ENCODE measurements at places on chromosomes 12 and 14.

GRCh38 chr12:1758887-1759286, 61.5 kb upstream of the LRTM2 start:
- no peak for DNase-seq

GRCh38 chr12:13218641-13219040, 22.1 kb downstream of the EMP1 start:
- DNase-seq: no peak

DNA sequence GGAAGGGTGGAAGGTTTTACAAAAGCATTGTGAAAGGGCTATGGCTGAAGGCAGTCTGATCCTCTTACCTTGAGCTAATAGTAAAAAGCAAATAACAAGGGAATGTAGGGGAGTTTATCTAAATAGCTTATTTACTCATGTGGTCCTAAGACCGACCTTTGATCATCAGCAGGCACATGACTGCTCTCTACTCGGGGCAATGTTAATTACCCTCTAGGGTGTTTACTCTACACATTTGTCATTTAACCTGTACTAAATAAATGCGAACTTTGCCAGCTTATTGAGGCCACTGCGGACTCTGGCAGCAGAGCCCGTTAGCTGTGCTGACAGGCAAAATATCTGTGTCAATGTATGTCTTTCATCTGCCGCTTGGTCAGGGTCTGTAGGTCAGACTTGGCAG, 768.3 kb upstream of the ATXN7L3B start:
- no peak for DNase-seq

DNA sequence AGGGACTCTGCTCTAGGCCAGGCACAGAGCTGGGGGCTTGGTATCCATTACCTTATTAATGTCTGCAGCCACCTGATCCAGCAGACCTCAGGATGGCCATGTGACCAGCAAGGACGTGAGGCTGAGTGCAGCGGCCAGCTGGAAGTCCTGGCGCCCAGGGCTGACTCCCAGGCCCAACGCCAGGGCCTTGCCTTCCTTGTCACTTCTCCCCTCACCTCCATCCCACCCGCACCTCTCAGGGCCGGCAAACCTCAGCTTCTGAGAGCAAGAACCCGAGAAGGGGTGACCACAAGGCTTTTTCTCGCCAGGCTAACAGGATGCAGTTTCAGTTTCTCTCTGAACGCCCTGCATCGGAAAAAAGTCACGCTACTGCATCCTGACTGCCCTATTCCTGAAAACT, 15.4 kb downstream of the RAB35 start:
- no peak for DNase-seq

DNA sequence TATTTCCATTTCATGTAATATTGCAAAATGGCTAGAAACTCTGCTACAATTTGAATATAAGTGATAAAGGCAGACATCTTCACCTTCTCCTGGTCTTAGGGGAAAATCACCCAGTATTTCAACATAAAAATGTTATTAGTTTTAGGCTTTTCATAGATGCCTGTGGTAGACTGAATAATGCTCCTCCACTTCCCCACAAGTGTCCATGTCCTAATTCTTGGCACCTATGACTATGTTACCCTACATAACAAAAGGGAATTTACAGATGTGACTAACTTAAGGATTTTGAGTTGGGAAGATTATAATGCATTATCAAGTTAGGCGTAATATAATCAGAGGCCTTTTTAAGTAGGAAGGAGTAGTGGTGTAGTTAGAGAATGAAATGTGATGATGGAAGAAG, 196.4 kb downstream of the TMTC3 start:
- DNase-seq: no peak

DNA sequence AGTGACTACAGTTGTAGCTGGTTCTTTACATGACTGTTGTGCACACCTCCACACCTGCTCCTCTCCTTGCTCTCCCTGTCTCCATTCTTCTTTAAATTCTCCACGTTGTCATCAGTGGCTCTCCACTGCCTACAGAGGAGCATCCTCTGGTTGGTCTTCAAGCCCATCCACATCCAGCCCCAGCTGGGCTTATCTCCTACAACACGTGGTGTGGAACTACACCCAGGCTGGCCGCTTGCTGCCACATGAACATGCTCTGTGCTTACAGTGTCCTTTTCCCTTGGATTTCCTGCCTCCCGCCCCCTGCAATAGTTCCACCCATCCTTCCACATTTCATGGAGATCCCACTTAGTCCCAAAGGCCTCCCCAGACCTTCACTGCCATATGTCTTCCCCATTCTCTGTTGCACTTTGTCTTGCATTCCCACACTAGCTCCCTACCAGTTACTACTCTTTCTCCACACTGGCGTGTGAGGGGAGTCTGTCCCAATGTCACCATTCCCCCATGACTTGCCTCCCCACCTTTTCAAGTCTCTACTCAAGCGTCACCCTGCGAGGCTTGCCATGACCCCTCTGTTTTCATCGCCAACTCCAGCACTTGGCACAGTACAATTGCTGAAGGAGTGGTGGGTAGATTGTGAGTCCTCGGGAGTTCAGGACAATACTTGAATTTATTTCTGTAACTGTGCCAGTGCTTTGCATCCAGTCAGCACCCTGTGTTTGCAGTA, 9.8 kb upstream of the MCRS1 start:
- no peak for DNase-seq

- no peak for DNase-seq
Observed at GRCh38 chr12:1881301-1881700, 37.2 kb downstream of the CACNA2D4 start.

GRCh38 chr14:64880221-64881121, 764 bp upstream of the SPTB start:
- no peak for DNase-seq

- DNase-seq: no peak
Observed at GRCh38 chr14:68528040-68528687, 264.7 kb downstream of the ZFP36L1 start.

DNA sequence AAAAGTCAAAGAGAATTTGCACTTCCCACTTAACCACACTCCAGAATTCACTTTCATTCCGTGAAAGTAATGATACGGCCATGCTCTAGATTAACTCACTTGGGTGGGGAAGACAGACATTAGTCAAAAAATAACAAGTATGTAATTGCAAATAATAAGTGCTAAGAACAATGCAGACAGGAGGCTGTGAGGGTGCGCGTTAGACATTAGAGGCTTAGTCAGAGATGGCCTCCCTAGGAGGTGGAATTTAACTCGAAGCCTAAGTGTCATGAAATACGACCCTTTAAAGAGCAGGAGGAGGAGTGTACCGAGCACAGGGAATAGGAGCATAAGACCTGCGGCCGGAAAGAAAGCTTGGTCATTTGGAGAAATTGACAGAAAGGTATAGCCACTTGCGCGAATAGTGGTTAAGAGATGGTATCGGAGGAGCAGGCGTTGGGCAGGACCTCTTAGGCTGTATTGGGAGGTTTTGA, 628 bp downstream of the SNRPF start:
- peak; percentile 42 for DNase-seq

- no peak for DNase-seq
Observed at GRCh38 chr12:109512608-109513007, 35.2 kb downstream of the UBE3B start.

DNA sequence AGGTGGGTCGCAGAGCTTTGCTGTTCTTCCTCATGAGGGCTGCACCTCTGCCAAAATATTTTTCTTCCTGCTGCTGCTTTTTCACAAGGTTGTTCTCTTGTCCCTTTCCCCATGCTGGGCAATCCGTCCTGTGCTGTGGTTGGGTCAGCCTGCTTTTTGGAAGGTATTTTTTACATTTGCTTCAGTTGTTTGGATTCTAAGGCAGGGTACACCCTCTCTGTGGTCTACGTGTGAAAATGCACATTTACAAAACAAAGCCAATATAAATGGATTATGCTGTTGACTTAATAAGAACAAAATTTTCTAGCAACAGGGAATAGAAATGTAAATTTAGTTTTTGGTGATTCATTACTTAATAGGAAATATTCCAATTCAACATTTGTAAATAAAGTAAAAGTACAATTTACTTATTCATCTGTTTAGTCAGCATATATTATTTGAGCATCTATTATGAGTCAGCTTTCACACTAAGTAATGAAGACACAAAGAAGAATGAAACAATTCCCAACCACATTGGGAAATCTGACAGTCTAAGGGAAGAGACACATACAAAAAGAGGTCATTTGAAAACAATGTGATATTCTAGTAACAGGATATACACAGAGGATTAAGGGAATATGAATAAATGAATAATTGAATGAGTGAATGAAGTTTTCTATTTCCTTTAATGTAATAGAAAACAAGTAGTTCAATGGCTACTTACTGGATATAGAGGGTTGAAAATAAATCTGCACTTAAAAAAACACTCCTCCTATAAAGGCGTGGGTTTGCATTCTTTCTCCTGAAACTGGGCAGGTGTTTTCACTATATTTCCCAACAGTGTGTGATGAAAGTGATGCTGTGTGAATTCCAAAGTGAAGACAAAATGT, 94.6 kb upstream of the PRICKLE1 start:
- DNase-seq: peak; percentile 86

GRCh38 chr12:12996209-12996608, 3.9 kb downstream of the HEBP1 start:
- no peak for DNase-seq

DNA sequence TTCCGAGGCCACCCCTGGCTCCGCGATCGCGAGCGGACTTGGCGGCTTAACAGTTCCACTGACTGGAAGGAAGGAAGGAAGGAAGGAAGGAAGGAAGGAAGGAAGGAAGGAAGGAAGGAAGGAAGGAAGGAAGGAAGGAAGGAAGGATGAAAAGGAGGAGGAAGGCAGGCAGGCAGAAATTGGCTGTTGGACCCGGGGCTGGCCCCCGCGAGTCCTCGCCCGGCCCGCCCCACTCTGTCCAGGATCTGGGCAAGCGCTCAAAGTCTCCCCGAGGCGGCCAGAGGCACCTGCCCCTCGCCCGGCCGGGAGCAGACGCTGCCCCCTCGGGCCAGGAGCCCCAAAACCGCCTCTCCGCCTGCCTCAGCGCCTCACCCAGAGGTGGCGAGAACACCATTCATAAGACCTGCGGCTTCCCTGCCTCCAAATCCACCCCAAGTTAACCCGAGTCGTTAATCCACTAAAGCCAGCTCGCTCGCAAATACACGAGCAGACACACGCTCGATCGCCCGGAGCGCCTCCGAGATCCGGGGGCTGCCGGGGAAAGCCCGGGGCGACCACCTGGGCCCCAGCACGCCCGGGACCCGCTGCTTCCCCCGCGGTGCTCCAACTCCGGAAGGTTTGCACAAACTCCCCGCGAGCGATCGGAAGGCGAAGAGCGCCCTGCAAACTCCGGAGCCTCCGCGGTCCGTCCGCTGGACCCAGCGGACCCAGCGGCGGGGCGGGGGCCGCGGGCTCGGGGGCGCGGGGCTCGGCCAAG, 844 bp downstream of the DPF3 start:
- DNase-seq: peak; percentile 38

DNA sequence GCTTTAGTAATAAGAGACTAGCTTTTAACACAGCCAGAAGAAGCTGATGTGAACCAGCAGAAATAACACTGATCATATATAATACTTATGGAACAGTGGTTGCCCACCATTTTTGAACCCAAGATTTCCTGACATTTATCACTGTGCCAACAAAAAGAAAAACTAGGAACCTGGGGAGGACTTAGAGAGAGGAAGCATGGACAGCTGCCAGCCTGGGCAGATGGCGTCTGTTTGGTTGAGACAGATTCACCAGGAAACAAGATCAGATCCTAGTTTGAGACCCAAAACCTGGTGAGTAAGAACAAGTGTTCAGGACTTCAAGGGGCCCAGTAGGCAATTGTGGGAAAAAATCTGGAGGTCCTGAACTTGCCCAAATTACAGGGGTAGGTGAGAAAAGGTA, 95.3 kb downstream of the BICD1 start:
- no peak for DNase-seq

- peak; percentile 78 for DNase-seq
Observed at GRCh38 chr14:102508410-102508773, 1.2 kb downstream of the ANKRD9 start.

- DNase-seq: peak; percentile 96
Observed at GRCh38 chr12:59597385-59597781, 1.6 kb downstream of the SLC16A7 start.

DNA sequence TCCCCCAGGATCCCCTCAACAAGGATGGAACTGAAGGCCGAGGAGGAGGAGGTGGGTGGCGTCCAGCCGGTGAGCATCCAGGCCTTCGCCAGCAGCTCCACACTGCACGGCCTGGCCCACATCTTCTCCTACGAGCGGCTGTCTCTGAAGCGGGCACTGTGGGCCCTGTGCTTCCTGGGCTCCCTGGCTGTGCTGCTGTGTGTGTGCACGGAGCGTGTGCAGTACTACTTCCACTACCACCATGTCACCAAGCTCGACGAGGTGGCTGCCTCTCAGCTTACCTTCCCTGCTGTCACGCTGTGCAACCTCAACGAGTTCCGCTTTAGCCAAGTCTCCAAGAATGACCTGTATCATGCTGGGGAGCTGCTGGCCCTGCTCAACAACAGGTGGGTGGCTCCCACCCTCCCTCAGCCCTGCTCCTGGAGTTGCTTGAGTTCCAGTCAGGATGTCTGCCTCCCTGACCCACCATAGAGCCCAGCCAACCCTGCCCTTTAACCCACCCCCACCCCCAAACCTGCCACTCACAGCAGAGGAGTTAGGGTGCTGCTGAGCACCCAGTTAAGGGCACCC, 1.4 kb downstream of the ASIC1 start:
- no peak for DNase-seq

DNA sequence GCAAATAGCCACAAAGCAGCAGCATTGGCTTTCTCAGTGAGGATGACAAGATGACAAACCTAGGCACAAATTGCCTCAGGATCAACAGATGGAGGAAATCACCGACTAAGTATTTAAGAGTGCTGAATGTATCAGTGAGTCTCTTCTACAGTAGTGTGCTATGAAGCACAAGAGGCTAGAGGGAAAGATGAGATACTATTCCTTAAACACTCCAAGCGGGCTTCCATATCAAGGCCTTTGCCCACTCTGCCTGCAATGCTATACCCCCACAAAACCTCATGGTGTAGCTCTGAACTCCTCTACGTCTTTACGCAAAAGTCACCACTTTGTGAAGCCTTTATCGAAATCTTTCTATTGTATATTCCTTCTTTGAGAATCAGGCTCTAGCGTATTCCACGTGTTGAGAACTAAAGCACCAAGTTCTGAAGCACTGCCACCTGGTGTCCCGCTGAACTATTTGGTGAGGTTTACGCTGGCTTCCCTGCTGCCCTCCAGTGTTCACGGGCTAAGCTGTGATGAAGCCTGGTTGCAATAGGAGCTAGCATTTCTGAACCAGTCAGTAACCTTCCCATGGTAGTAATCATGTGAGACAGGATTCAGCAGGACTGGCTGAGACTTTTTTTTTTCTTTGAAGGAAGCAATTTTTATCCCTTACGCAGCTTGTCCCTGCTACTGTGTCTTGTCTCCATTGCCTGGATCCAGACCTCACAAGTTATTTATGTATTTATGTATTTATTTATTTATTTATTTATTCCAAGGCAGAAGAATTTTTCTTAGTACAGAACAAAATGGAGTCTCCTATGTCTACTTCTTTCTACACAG, 426.5 kb upstream of the OR4E1 start:
- peak; percentile 90 for DNase-seq

- peak; percentile 36 for DNase-seq
Observed at GRCh38 chr12:52149651-52150241, 42.1 kb downstream of the KRT80 start.
